Stimulated activated CD4-positive, alpha-beta T cell treated with anti-CD3 and anti-CD28 coated beads, TNF-alpha, amount 100 ng/mL, for 1 hour (primary cell): ENCODE measurements at places on chromosomes 3 and 15.

- DNase-seq = no peak
These were observed 31.4 kb downstream of the MAPK6 start for GRCh38 chr15:52050416-52050815.

DNA sequence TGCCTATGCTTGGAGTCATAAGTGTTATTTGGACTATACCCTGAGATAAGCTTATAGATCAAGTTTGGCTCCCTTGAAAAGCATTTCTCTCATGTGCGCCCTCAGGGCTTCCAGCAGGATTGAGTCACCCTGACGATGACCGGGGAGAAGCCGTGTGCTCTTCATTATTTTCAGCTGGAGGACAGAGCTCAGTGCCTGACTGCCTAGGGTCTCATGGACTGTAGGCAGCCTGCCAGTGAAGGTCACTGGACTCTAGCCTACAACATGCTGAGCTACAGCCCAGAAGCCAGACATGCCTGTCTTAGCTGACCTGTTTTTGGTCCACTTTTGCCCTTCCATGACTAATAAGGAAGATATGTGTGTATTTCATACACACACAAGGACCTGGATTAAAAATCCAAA lies 31.6 kb upstream of the NUDT16 start:
- no peak for DNase-seq

GRCh38 chr15:81504170-81504905 lies 130.3 kb upstream of the TMC3 start:
- DNase-seq = no peak

- DNase-seq = no peak
These were observed 63.6 kb downstream of the SCN5A start for GRCh38 chr3:38585791-38586420.

- DNase-seq = no peak
These were observed 33.0 kb downstream of the LSM3 start for GRCh38 chr3:14211621-14212020.

DNA sequence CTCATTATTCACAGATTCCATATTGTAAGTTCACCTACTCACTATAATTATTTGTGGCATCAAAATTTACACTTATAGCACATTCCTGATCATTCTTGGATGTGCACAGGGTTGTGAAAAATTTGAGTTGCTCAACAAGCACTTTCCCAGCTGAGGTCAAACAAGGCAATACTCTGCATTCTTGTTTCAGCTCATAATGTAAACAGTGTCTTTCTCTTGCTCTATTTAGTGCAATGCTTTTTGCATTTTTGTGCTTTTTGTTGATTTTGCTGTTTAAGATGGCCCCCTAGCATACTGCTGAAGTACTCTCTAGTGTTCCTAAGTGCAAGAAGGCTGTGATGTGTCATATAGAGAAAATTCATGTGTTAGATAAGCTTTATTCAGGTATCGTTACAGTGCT lies 66.7 kb upstream of the TNIK start:
- no peak for DNase-seq

GRCh38 chr3:126496894-126497850 lies 20.4 kb downstream of the UROC1 start:
- DNase-seq = no peak

DNA sequence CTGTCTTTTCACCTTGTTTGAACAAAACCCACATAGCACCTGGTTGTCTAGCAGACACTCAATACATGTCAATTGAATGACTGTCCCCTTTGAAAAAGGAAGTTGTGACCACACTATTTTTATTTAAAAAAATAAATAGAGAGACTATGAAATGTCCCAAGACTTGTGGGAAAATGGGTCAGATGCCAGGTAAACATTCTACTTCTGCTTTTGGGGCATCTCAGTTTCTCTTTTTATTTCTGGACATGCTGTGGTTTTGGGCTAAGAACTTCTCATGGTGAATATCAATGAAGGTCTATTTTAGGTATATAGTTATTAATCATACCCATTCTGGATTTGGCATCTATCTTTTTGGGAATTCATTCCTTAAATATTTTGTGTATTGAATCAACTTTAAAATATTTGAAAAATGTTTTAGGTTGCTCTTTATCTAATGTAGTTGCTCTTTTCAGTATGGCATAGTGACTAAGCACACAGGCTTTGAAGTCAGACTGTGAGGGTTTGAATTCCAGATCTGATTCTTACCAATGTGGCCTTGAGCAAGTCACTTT lies 4.4 kb downstream of the TMEM45A start:
- no peak for DNase-seq

GRCh38 chr15:39574427-39574826 lies 6.5 kb upstream of the THBS1 start:
- DNase-seq = no peak

DNA sequence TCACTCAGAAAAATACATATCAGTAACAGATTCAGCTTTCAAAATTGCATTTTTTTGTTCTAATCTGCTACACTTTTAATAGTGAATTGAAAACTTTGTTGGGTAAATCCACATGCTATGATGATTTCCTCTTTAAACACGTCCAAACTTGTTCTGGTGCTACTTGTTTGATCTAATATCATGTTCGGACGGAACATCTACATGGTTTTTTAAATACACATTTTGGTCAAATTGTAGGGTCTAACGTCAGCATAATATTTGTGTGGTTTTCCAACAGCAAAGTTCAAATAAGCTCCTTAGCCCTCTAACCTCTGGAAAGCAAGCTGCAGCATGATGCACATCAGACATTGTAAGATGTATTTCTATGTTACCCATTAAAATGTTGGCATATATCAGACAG lies 98.5 kb upstream of the OSTN start:
- DNase-seq = no peak

DNA sequence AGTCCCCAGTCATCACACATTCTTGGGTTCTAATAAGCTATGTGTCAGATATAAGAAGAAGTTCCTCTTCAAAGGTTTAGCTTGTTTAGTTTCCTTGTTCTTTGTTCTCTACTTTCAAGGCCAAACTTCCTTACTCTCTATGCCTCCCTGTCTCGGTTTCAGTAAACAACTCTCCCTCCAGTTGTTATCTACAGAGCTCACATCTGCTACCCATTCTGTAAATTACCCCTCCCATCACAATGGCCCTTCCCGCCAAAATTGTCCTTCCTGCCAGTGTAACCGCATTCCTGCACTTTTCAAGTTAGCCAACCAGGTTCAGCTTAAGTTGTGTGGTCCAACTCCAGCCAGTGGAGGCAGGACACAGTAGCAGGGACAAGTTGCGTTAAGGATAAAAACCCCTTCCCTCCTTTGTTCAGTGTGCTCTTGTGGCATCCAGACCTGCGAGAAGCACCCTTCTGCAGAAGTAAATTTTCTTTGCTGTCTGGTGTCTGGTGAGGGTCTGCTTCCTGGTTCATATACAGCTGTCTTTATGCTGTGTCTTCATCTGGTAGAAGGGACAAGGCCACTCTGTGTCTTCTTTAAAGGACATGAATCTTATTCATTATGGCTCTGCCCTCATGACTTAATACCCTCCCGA lies 342.1 kb upstream of the GRM7 start:
- DNase-seq = no peak

DNA sequence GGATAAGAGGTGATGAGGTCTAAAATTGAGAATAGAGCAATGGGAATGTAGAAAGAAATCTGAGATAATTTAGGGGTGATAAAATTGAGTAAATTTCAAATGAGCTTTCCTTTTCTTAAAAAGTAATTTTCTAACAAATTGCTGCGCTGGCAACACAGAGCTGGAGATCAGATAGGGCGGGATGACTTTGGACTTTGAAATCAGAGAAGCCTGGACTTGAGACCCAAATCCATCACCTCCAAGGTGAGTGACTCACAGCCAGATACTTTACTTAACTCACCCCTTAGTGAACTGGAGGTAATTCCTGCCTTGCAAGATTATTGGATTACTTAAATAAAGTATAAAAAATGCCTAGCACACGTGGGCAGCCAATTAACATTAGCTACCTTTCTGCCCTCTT lies 80.8 kb downstream of the P2RY1 start:
- no peak for DNase-seq

- DNase-seq = no peak
These were observed 11.0 kb upstream of the BOC start for GRCh38 chr3:113200351-113200750.

DNA sequence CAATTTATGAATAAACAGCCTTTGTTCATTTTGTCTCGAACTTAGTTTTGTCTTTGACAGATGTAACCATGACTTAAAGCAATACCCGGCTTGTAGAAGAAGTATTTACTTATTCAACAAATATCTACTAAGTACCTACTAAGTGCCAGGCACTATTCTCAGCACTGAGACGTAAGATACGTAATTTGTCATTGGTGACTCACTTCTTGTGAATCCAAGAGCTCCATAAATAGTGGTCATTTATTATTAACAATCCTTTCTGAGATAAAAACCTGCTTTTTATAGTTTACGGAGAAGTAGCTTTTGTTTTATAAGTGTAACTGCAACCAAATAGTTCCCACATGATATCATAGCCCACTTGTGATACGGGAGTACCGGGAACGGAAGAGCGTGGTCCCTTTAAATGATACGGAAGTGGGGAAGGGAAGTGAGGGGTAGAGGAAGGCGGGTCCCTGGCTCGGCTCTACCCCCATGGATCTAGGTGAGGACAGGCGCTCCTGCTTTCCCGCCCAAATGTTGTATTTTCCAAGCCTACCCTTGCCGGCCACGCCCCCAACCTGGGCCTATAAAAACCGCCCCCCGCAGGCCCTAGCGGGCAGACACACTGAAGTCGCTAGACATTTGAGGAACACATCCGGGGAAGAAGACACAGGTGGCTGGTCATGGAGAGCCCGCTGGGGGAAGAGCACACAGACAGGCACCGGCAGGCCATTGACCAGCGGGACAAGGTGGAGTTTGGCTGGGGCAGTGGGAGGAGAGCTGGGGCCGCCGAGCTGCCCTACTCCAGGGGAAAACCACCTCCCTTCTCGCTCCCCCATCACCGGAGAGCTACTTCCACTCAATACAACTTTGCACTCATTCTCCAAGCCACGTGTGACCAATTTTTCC lies at the start of gene SAMMSON:
Gene SAMMSON, plus strand, starts transcription at position 594 of the 888 bp plus-strand sequence.
- DNase-seq = no peak

GRCh38 chr3:25747033-25747432 lies 36.2 kb downstream of the NGLY1 start:
- no peak for DNase-seq

DNA sequence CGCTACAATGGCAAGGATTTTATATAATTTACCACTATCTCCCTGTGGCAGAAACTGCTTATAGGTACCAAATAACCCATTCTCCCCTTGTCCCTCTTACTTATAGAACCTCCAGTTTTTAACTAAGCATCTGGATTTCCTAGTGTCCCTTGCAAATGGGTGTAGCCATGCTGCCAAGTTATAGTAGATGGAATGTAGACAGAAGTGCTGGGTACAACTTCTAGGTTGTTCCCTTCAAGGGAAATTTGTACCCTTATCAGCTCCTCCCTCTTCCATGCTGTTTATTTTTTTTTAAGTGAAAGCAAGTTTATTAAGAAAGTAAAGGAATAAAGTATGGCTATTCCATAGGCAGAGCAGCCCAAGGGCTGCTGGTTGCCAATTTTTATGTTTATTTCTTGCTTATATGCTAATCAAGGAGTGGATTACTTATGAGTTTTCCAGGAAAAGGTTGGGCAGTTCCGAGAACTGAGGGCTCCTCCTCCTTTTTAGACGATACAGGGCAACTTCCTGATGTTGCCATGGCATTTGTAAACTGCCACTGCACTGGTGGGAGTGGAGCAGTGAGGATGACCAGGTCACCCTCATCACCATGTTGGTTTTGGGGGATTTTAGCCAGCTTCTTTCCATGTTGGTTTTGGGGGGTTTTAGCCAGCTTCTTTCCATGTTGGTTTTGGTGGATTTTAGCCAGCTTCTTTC lies 40.1 kb upstream of the TM4SF19 start:
- DNase-seq = no peak

- no peak for DNase-seq
These were observed 25.5 kb downstream of the CHRD start for GRCh38 chr3:184405075-184406030.

GRCh38 chr3:58251631-58252035 lies 14.0 kb downstream of the ABHD6 start:
- DNase-seq = no peak

DNA sequence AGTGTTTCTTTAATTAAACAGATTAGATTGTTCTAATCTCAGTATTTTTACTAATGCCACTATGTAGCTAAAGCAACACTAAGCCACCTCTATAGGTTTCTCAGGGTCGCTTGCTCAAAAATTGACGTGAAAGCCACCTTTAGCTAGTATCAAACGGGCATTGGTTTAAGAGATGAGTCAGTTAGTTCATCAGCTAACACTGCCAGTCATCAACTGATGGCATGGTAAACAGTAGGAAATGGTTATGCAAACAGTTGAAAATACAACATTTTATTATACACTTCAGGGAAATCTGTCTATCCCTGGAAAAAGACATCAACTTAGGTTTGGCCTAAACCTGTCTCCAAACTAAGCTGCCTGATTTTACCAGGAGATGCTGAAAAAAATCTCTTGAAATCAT lies 582.3 kb upstream of the NAALADL2 start:
- DNase-seq = no peak

- no peak for DNase-seq
These were observed 51.1 kb downstream of the GTF2E1 start for GRCh38 chr3:120793601-120794000.

DNA sequence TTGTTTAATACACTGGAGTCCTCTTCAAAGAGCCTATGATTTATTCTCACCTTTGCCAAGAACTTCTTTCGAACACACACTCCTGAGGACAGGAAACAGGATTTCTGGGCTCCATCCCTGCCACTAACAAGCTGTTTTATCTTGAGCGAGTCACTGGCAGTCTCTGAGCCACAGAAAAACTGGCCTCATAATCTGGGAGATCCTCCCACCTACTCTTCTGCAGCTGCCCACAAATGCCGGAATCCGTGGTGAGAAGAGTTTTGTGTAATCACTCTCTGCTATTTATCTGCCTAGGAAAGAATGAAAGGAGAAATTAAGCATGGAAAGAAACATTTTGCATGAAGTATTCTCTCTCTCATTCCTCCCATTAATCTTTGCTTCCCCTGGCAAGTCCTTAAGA lies 172.0 kb upstream of the TRIM42 start:
- no peak for DNase-seq

DNA sequence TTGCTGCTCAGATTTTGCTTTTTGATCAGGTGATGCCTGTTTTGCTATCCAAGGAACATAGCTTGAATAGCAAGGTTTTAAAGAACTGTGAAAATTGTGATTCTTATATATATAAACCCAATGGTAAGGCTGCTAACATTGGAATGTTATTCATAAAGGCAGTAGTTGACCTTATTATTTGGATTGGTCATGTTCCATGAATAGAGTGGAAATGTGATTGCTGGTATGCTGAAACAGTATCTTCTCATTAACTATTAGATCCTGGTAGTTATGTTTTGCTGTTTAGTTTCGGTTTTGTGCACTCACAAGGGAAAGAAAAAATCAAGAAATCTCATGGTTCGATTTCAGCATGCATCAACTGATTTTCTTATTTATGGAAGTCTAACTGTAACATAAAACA lies 78.7 kb upstream of the NPHP3 start:
- no peak for DNase-seq

GRCh38 chr3:157785102-157785826 lies 282.0 kb upstream of the VEPH1 start:
- DNase-seq = no peak

- no peak for DNase-seq
These were observed 48.6 kb downstream of the GAP43 start for GRCh38 chr3:115671761-115672455.
